ENCODE measurements at places on chromosomes 4 and X.

DNA sequence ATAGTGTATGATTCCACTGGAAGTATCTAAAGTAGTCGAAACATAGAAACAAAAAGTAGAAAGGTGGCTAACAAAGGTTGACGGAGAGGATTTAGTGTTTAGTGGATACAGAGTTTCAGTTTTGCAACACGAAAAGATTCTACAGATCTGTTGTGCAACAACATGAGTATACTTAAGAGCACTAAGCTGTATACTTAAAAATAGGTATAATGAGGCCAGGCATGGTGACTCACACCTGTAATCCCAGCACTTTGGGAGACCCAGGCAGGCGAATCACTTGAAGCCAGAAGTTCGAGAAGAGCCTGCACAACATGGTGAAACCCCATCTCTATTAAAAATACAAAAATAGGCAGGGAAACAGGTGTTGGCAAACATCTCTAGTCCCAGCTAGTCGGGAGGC lies 7.9 kb upstream of the ATRX start:
- DNase-seq, result no peak

- no peak for DNase-seq
These were observed 75.2 kb downstream of the ACOX3 start for GRCh38 chr4:8365353-8365752.

- no peak for DNase-seq
These were observed 326.4 kb downstream of the DCHS2 start for GRCh38 chr4:154164931-154165839.

DNA sequence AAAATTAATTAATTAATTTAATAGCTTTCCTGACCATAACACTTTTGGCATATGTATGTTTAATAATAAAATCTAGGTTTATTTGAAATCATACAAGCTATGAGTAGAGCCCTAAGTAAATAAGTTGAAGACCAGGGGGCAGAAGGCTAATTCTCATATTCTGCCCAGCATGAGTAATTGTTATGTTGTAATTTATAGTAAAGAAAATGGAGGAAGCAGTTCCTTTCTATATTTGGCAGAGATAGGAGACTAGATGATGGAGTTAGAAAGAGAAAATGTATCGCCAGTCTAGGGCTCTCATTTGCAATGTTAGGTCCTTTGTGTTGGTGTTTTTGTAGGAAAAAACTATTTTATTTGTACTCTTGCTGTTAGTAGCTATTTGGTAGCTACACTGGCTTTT lies 89.1 kb downstream of the FNIP2 start:
- no peak for DNase-seq

DNA sequence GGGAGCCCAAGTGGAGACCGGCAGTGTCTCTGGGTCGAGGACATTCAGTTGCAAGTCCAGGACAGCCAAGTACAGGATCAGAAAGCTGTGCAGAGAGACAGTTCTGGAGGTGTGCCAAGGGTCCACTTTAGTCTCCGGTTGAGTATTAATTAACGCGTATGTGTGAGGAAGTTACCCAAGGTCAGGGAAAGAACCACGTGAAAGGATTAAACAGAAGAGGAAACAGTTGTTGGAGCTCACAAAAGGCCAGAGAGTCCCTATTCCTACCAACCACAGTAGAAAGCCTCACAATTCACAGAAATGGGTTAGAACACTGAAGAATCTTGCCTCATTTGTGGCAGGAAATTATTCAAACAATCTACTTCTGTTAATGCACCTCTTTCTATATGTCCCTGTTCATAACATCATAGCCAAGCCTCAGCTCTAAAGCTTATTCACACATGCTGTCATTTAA lies 17.9 kb upstream of the NSUN7 start:
- no peak for DNase-seq

DNA sequence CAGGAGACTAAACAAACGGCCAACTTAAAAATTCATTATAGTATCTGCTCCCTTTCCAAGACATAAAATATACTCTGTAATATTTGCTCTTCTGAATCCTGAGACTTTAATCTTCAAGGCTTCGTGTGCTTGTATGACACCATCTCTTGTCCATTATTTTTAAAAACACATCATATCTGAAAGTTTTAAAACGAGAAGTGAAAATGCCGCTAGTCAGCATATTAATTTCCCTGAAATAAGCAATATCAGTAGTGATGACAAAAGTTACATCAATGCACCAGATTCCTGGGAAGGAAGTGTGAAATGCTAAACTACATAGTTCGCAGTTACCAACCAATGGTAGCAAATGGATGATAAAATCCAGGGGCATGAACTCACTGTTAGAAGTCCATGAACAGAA lies 66.8 kb upstream of the EXOC1L start:
- no peak for DNase-seq

DNA sequence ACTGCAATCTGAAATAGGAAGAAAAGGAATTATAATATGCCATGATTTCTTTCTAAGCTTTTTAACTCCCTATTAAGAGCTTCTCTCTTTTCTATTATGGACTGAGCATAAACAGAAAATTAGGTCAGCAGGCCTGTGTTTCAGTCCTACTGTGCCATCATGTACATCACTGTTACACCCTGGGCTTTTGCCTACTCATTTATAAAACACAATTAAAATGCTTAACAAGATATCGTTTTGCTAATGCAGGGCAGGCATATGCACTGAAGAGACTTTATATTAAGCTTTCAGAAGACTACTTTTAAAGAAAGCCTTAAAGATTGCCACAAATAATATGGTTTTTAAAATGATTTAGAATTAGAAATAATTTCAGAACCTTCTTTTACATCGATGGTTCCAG lies 828 bp upstream of the BBS12 start:
- DNase-seq, result no peak

DNA sequence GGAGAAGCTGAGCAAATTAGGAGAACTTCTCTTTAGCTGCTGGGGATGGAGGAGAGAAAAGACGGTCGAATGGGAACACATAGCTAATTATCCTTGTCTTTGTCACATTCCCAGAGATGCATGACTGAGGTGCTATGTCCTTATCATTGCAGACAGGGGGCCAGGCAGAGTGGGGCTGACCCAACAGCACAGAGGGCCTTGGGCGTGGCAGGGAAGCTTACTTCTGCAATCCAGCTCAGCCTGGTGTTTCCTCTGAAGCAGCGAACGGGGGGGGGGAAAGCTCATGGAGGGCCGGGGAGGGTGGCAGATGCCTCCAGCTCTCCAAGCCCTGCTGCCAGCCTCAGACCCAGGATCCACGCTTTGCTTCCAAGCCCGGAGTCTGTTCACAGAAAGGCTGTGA lies 50.8 kb upstream of the HOPX start:
- no peak for DNase-seq

GRCh38 chr4:123163501-123163900 lies 233.1 kb upstream of the SPRY1 start:
- no peak for DNase-seq

- DNase-seq, result no peak
These were observed 2.2 kb upstream of the TMPRSS11E start for GRCh38 chr4:68445111-68445510.

- DNase-seq, result no peak
These were observed 106.3 kb downstream of the RPA4 start for GRCh38 chrX:96989830-96990571.

GRCh38 chr4:153211986-153212728 lies 7.9 kb downstream of the TRIM2 start:
- DNase-seq, result no peak

- DNase-seq, result no peak
These were observed 3.0 kb downstream of the TIMP1 start for GRCh38 chrX:47585273-47585672.

- DNase-seq, result no peak
These were observed 49.0 kb upstream of the CXorf51A start for GRCh38 chrX:146863566-146863965.

- DNase-seq, result no peak
These were observed 118.2 kb upstream of the STX18 start for GRCh38 chr4:4659871-4660651.
